Stimulated activated CD4-positive, alpha-beta T cell treated with anti-CD3 and anti-CD28 coated beads, Interleukin-2, amount 100 ng/mL, for 4 hours (primary cell): ENCODE measurements at places on chromosomes 5 and 9.

DNA sequence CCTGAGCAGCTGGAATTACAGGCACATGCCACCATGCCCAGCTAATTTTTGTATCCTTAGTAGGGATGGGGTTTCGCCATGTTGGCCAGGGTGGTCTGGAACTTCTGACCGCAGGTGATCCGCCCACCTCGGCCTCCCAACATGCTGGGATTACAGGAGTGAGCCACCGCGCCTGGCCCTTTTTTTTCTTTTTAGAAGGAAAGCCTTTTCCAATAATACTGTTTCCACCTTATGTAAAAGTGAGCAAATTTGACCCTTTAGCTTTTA lies 23.7 kb upstream of the F2R start:
- no peak for DNase-seq

- DNase-seq = no peak
Observed at GRCh38 chr5:109695005-109695926, 5.5 kb downstream of the MAN2A1 start.

GRCh38 chr5:154868702-154869101 lies 10.3 kb downstream of the CNOT8 start:
- no peak for DNase-seq

GRCh38 chr5:73482383-73483136 lies 15.7 kb upstream of the BTF3 start:
- DNase-seq = no peak

DNA sequence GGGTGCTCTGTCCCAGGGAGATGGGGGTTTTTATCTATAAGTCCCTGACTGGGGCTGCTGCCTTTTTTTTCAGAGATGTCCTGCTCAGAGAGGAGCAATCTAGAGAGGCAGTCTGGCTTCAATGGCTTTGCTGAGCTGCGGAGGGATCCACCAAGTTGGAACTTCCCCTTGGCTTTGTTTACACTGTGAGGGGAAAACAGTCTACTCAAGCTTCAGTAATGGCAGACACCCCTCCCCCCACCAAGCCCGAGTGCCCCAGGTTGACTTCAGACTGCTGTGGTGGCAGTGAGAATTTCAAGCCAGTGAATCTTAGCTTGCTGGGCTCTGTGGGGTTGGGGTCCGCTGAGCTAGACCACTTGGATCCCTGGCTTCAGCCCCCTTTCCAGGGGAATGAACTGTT lies 375.8 kb downstream of the RAB3C start:
- DNase-seq = no peak

DNA sequence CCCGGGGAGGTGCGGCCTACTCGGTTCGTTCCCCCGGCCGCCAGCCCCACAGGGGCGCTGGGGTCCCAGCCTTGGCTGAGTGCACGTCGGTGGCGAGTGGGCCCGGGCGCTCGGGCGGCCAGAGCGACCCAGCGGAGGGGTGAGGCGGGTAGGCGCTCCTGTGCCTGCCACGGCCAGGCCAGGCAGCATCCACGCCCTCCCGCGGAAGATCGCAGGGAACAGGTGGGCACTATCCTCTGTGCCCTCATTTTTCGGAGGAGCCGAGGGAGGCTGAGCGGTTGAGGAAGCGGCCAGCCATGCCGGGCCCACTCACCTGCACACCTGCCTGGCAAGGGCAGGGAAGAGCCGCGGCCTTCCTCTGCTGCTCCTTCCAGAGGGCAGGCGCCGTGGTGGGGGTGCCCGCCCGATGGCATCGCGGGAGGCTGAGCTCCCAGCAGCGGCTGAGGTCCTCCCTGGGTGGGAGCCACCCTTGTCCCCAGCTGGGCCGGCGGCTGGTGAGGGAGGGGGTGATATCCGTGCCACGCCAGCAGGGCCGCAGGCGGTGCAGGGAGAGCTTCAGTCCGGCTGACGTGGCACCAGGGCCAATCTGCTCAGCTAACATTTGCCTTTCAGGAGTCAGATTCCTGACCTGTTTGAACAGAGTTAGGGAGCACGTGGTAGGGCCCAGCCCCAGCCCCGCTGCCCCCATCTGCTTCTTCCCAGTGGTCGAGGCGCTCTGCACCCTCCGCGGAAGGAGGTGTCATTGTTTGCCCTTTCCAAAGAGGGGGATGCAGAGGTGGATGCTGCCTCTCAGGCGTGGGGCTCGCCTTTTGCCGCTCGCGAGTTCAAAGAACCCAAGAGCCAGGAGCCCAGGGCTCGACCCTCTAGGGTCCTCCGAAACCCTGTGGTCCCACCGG lies 1.6 kb upstream of the SEC16A start:
- no peak for DNase-seq
